Endodermal cell (in vitro differentiated cells): ENCODE measurements at places on chromosomes 4 and X.

DNA sequence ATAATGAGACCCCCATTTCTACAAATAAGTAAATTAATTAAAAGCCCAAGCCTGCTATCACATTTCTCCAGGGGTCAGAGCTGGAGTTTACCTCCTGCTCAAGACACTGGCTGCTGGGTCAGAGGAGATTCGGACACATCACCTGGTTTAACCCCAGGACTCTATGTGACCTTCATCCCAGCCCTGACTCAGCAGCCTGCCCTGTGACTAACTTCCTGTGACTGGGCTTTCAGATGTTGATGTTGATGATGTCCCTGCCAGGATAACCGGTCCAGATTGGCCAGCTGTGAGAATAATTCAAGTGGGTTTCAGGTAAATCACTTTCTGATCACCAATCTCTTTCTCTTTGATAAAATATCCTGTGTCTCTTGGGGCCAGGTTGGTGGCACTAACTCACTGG is 102.4 kb upstream of the MAML3 start:
- peaks cover 16% of the 10 kb centered on the region for H3K4me1 ChIP-seq
- peaks cover 5% of the 10 kb centered on the region for H3K27me3 ChIP-seq
- peak; percentile 68 for DNase-seq
- H3K27ac ChIP-seq = no peak overlapping the region
- H3K36me3 ChIP-seq = no peaks in the 10 kb centered on the region

- no peaks in the 10 kb centered on the region for H3K4me1 ChIP-seq
- H3K27ac ChIP-seq = no peak overlapping the region
- no peaks in the 10 kb centered on the region for H3K27me3 ChIP-seq
- H3K36me3 ChIP-seq = peaks cover 42% of the 10 kb centered on the region
- H3K4me3 ChIP-seq = no peak overlapping the region
Observed at GRCh38 chr4:874056-874455, 48.1 kb upstream of the CPLX1 start.

DNA sequence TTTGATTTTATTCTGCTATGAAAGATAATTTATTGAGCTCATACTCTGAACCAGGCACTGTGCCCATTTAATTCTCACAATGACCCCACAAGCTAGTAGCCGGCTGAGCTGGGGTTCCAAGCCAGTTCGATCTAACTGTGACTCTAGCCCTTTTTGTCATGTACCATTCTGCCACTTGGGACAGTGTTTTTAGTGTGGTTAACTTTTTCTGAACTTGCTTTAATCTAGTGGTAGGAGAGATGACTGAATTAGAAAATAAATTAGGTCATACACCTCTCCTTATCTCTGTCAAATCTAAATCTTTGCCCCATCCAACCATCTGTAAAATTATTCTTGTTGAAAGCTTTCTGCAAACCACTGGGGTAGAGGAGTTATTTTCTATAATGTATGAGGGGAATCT is 136.0 kb downstream of the CBR4 start:
- H3K27ac ChIP-seq = no peak overlapping the region
- no peak for DNase-seq
- peaks cover 4% of the 10 kb centered on the region for H3K4me1 ChIP-seq
- peaks cover 56% of the 10 kb centered on the region for H3K36me3 ChIP-seq
- H3K27me3 ChIP-seq = no peaks in the 10 kb centered on the region

DNA sequence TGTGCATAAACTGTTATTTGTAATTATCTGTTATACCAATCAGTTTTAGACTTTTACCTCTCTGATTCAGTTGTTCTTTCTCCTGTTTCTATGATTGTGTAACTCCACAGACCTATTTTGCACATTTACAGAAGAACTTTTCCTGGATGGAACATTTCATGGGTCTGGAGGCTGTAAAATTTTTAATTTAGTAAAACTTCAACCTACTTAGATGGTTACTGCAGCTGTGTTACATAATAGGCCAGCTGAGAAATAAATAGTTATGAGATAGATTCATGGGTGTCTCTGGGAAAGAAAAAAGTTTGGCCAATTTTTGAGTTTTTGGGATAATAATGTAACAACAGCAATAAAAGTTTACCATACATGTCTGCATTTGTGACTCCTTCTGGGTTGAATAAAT is 253.5 kb downstream of the ARHGAP24 start:
- H3K4me1 ChIP-seq = no peaks in the 10 kb centered on the region
- H3K27ac ChIP-seq = no peak overlapping the region
- no peak for DNase-seq
- no peak overlapping the region for H3K4me3 ChIP-seq
- H3K27me3 ChIP-seq = no peaks in the 10 kb centered on the region
- no peaks in the 10 kb centered on the region for H3K36me3 ChIP-seq

- no peaks in the 10 kb centered on the region for H3K36me3 ChIP-seq
- H3K27me3 ChIP-seq = no peaks in the 10 kb centered on the region
- no peak overlapping the region for H3K4me3 ChIP-seq
- H3K4me1 ChIP-seq = no peaks in the 10 kb centered on the region
Observed at GRCh38 chrX:118779581-118779980, 44.0 kb upstream of the ZCCHC12 start.

DNA sequence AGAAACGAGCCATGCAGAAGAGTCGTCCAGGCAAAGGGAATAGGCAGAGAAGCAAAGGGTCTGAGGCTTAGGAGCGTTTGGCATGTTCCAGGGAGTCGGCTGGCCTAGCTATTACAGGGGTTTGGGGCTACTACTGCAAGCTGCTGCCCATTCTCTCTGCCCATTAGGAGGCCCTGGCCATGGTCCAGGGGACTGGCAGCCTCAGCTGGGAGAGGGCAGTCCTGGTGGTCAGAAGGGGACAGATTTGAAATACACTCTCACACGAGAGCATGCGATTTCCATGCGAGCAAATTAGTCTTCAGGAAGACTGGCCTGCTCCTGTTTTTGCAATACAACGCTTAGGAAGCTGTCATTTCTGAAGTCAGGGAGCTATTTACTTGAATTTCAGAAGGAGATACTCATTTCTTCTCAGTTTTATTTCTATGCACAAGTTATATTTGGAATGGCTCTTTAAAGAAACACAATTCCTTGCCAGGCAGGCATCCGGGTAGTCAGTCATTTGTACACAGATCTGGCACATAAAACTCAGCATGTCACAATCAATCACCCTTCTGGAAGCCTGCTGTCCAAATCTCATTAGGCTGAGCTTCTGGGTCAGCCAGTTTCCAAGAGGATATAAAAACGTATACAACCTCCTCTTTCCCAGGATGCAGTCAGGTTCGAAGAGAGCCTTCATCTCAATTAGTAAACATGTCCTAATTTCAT is 27.0 kb downstream of the PROM1 start:
- no peaks in the 10 kb centered on the region for H3K36me3 ChIP-seq
- peaks cover 3% of the 10 kb centered on the region for H3K4me1 ChIP-seq
- H3K27ac ChIP-seq = peak overlapping the region; percentile 15

DNA sequence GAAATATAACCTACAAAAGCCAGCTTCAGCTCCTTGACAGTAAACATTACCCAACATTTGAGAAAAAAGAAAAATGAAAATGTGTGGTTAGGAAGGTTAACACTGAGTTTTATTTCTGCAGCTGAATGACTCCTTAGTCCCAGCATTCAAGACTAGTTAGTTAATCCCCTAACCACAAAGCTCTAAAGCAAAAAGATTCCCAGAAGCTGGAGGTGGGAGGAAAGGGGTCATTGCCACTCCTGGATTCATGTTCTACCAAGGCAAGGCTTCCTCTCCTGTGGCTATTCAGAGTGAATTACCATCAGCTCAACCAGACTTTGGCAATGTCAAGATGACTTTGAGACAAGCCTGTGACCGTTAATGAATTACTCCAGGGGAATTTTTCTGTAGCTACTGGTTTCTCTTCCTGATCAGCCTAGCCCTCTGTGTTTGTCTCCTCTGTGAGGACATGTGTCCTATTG is 63.6 kb downstream of the HADH start:
- H3K4me3 ChIP-seq = no peak overlapping the region
- DNase-seq = no peak
- no peaks in the 10 kb centered on the region for H3K27me3 ChIP-seq

- no peaks in the 10 kb centered on the region for H3K27me3 ChIP-seq
- no peaks in the 10 kb centered on the region for H3K4me1 ChIP-seq
- no peak overlapping the region for H3K4me3 ChIP-seq
- no peak for DNase-seq
- H3K36me3 ChIP-seq = no peaks in the 10 kb centered on the region
Observed at GRCh38 chr4:176306837-176307665, 12.7 kb upstream of the SPCS3 start.

DNA sequence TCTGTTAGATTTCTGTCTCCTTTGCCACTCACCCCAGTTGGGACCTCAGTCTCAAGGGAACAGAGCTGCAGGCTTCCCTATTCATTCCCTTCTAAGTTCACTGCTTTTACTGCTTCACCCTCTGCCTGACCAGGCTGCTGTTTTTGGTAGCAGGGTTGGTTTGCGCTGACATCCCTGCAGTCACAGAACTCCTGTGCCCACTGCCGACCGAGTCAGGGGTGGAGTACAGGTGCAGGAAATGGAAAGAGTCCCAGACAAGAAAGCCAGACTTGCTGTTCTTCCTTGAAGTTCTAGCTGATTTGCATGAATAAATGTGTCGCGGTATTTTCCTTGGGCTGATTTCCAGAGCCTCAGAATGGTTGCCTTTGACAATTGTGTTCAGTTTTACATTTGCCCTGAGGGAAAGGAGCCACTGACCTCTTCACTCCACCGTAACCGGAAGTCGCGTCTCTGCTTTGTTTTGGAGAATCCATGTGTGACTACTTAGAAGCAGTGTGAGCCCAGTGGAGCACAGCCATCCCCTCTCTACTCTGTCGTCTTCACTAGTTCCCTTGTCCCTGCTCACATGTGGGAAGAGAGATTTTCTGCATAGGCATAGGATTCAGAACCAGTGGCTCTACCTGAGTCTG is 84.8 kb downstream of the TNIP2 start:
- H3K4me1 ChIP-seq = no peaks in the 10 kb centered on the region
- H3K4me3 ChIP-seq = no peak overlapping the region

DNA sequence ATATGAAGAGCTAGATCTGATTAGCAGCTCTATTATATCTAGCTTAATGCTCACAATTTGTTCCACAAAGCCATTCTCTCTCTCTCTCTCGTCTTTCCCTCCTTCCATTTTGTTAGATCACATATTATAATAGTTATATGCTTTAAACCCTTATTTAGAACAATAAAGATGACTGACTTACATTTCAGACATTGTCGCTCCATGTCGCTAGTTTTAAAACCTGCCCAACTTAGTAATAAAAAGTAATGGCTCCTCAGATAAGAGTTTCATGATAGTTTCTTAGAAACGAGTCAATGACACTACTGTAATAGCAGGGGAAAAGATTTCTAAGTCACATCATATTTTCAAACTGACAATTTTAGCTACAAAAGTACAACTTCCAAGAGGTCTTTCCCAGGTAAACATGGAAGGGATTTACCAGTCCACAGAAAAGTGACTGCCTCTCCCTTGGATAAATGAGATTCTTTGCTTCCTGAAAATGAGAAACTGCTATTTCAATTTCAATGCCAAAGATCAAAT is 38.5 kb upstream of the YTHDC1 start:
- peaks cover 10% of the 10 kb centered on the region for H3K4me1 ChIP-seq
- no peak for DNase-seq
- no peak overlapping the region for H3K4me3 ChIP-seq

- no peaks in the 10 kb centered on the region for H3K36me3 ChIP-seq
- DNase-seq = no peak
- no peak overlapping the region for H3K4me3 ChIP-seq
- H3K27me3 ChIP-seq = no peaks in the 10 kb centered on the region
- H3K27ac ChIP-seq = no peak overlapping the region
Observed at GRCh38 chr4:138835832-138836533, 179.6 kb upstream of the NOCT start.

DNA sequence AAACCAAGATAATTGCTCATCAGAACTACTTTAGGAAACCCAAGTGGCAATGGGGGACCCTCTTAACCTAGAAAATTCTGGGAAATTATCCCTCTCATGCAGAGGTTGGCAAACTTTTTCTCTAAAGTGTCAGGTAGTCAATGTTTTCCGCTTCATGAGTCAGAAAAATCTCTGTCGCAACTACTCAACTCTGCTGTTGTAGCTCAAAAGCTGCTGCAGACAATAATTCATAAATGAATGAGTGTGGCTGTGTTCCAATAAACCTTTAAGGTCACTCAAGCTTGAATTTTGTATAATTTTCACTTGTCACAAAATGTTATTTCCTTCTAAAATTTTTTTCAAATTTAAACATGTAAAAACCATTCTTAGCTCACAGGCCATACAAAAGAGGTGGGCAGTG is 193.4 kb upstream of the MID1 start:
- no peaks in the 10 kb centered on the region for H3K4me1 ChIP-seq
- H3K27ac ChIP-seq = no peak overlapping the region
- H3K4me3 ChIP-seq = no peak overlapping the region
- no peaks in the 10 kb centered on the region for H3K27me3 ChIP-seq
- DNase-seq = no peak

DNA sequence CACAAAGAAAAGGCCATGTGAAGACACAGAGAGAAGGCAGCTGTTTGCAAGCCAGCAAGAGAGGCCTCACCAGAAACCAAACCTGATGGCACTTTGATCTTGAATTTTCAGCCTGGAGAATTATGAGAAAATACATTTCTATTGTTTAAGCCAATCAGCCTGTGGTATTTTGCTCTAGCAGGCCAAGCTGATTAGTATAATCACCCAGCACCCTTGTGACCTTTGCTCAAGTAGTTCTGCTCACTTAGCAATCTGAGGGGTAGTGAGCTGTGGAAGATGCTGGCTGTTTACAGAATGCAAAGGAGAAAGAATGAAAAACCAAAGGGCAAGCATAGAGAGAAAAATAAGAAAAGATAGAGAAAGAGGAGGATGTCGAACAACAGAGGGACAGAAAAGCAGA is 396.4 kb upstream of the BOD1L1 start:
- no peaks in the 10 kb centered on the region for H3K4me1 ChIP-seq
- H3K27ac ChIP-seq = no peak overlapping the region
- no peaks in the 10 kb centered on the region for H3K27me3 ChIP-seq
- no peak overlapping the region for H3K4me3 ChIP-seq

- peak; percentile 80 for DNase-seq
- H3K27ac ChIP-seq = peak overlapping the region; percentile 60
- H3K4me3 ChIP-seq = no peak overlapping the region
- H3K36me3 ChIP-seq = no peaks in the 10 kb centered on the region
- H3K27me3 ChIP-seq = no peaks in the 10 kb centered on the region
- H3K4me1 ChIP-seq = no peaks in the 10 kb centered on the region
Observed at GRCh38 chrX:129622757-129623301, 31.9 kb downstream of the APLN start.

GRCh38 chrX:130788786-130789581 is 114.0 kb downstream of the ENOX2 start:
- no peaks in the 10 kb centered on the region for H3K27me3 ChIP-seq
- H3K27ac ChIP-seq = peak overlapping the region; percentile 59
- H3K4me3 ChIP-seq = no peak overlapping the region

DNA sequence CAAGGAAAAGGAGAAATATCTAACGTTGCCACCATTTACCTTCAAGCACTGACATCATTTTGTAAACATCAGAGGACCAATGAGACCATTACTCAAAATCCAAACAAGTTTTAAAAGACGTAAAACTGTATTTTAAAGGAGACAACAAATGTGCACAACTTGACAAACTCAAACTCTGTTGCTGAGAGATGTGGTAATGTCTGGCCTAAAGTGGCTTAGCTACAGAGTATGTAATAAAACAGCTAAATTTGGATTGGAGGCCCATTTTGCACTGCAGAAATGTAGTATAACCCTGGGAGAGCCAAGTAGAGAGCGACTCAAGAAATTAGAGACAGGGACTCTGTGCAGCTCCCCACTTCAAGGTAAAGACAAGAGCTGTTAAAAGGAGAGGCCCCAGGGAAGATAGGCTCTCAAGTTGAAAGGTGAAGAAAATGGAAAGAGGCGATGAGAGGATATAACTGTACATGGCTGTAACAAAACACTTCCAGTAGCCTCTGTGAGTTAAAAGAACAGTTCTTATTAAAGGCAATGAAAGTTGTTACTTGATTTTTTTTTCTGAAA is 20.3 kb downstream of the UNC5C start:
- H3K27ac ChIP-seq = no peak overlapping the region
- H3K4me3 ChIP-seq = no peak overlapping the region
- H3K36me3 ChIP-seq = no peaks in the 10 kb centered on the region
- DNase-seq = no peak
- peaks cover 2% of the 10 kb centered on the region for H3K4me1 ChIP-seq
